ENCODE measurements at places on chromosomes 13 and 19.

DNA sequence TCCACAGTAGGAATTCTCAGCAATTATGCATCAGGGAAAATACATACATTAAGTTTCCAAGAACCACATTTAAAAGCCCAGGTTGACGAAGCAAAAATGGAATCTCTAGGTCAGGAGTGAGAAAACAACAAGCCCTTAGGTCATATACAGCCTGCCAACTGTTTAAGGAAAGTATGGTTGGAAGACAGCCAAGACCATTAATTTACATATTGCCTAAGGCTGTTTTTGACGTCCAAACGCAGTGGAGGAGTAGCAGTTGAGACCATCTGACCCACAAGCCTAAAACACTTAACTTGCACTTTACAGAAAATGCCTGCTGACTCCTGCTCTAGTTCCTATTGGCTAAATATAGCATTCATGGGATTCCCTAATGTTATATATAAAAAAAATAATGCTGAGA is 299.0 kb downstream of the ITGBL1 start:
- DNase-seq = no peak

DNA sequence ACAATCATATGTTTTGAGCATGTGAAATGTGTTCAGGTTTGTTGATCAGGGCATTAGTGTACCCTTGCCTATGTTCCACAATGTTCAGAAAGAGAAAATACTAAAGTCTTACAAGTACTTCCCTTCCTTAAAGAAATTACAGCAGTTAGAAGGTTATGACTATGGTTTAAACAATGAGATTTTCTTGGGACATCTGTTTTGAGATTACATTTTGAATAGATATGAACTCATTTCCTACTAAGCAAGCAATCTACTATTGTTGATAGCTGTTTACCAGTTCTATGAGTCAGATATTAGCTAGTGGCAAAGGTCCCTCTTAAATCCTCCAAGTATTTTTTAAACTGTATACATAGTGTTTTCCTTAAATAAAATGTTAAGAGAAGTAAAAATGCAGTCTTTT is 241.3 kb downstream of the DACH1 start:
- no peak for DNase-seq

- DNase-seq = no peak
Measured at GRCh38 chr19:2282062-2282861, at the start of gene PEAK3. TSS of gene PEAK3 (minus strand) at chr19:2282175. CDS start at chr19:2280931, 1,244 bp downstream.

DNA sequence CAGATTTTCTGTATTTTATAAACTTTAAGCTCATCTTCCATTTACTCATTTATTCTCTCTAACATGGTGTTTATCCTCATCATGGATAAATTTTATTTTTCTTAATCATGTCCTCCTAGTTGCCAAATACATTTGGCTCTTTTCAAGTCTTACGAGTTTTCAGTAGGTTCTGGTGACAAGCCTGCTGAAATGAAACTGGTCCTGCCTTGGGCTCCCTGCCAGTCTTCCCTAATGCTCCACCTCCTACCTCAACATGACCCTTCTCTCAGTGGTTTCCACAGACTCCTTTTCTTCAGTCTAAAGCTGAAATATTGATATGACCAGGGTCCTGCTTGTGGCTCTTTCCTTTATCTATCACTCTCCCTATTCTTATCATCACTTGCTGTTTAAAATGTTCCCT is 81.2 kb downstream of the TRPC4 start:
- DNase-seq = no peak

DNA sequence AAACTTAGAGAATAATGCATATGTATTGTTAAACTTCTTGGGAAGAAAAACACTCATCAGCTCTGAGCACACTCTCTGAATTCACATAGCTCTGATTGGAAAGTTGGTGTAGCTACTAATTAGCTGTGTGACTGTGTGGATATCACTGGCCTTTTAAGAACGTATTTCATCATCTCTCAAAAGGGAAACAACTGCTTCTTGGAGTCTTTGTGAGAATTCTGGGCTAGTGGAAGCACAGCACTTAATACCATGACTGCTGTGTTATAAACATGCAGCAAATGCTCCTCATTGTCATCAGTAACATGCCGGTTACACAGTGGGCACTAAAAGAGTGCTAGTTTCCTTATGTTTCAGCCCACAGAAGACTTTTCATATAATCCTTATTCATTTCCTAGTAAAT is 220.9 kb upstream of the CSNK1A1L start:
- no peak for DNase-seq

- DNase-seq = peak; percentile 1
Measured at GRCh38 chr13:21573920-21574712, 29.9 kb downstream of the MICU2 start.

GRCh38 chr19:45306518-45307027 is 16.1 kb downstream of the CKM start:
- no peak for DNase-seq

- DNase-seq = peak; percentile 66
Measured at GRCh38 chr13:45340422-45341033, 455 bp downstream of the TPT1 start.

GRCh38 chr13:105278943-105279381 is 1256.5 kb downstream of the EFNB2 start:
- DNase-seq = no peak

DNA sequence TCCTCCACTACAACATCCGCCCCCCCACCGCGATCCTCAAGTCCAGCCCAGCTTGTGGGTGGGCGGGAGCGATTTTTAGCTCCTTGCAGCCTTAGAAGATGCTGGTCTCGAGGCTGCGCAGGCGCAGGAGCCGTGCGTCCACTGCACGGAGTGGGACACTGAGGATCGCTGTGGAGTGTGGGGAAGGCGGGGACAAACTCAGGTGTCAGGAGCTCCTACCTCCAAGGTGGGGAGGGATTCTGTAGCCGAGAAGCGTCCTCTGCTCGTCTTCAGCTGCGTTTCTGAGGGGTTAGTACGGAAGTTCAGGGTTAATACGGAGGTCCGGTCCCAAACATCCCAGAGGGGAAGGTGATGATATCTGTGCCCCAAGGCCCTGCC is at the start of gene RTBDN:
Gene RTBDN, minus strand, starts transcription at position 14 of the 378 bp plus-strand sequence. CDS start 4,600 bp downstream, outside the sequence.
- no peak for DNase-seq

- no peak for DNase-seq
Measured at GRCh38 chr19:47541518-47541917, 26.7 kb upstream of the NAPA start.

DNA sequence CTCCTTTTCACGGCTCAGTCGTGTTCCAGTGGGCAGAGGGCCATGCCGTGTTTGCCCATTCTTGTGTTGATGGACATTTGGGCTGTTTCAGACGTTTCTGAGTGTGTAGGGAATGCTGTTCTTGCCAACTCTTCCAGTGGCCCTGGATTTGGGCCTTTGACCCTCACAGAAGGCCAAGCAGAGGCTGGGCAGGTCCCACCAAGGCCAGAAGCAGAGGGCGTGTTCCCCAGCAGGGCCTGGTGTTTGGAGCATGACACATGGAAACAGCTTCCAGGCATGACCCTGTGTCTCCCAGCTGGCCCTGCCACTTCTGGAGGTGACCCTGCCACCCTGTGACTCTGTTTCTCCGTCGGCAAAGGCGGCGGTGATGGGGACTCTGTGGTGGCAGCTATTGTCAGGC is 35.9 kb downstream of the EFNA2 start:
- no peak for DNase-seq

DNA sequence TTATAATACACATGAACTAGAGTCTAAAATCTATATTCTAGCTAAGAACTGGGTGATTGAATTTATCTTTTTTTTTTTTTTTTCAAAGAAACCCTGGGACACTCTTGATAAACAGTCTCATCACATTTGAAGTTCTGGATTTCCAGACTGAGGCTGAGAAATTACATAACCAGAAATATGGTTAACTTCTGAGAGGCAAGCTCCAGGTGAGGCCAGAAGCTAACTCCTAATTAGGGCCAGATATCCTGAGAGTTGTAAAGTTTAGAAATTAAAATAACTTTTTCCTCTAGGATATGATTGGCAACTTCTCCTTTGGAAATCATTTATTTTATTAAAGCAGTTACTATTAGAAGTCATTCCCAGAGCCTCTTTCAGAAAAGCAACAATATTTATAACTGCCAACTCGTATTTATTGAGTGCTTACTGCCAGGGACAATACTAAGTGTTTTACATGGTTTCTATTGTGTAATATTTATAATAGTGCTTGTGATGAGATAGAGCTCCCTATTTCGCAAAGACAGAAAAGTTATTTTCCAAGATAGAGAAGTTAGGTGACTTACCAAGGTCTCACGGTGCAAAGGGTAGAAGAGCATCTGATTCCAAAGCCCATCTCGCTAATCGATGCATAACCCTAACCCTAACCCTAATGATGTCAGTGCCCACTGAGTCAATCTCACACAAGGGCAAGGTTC is 187.7 kb downstream of the DCT start:
- no peak for DNase-seq

GRCh38 chr13:37811441-37811840 is 58.1 kb downstream of the TRPC4 start:
- DNase-seq = no peak

GRCh38 chr13:109403012-109403421 is 383.4 kb downstream of the IRS2 start:
- no peak for DNase-seq

DNA sequence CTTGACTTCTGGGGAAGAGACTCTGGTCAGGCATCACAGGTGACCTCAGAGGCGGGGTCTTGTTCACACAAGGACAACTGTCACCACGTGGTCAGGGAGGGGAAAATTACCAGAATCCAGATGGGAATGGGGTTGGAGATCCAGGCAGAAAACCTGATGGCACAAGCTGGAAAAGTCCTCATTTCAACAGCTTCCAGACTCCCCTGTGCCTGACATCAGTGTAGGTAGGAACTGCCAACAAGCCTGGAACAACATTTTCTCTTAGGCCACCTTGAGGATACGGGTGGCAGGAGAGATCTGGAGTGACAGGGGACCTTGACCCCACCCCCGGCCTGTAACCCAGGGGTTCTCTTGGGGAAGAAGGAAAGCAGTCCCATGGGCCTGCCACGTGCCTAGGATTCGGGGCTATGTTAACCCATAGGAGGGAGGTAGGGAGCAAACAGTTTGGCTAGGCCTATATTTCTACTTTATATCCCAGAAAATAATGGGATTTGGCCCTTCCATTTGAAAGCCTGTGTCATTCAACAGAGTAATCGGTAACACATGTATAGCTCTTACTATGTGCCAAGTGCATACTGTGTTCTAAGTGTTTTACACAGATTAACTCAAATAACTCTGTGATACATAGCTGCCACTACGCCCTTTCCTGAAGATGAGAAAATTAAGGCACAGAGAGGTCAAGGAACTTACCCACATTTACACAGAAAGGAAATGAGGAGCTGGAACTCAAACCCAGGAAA is 44.9 kb upstream of the C13orf42 start:
- no peak for DNase-seq

Measured in urothelium cell line (cell line).